ENCODE measurements at places on chromosomes 3 and 15.

DNA sequence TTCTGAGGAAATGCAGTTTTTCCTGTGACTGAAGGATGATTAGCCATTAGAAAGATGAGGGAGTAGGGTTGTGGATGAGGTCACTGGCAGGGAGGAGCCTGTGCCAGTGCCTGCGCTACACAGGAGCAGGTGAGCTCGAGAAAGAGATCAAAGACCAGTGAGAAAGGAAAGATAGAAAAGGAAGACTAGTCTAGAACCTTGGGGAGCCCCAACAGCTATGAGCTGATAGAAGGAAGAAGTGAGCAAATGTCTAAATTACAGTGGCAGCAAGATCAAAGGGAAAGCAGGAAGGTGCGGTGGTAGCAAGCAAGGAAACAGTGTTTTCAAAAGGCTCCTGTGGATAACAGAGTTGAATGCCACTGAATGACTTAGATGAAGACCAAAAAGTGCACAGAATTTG lies 39.6 kb downstream of the LNP1 start:
- DNase-seq: no peak

- DNase-seq: no peak
Measured at GRCh38 chr3:182375916-182376315, 417.4 kb upstream of the ATP11B start.

- DNase-seq: no peak
Measured at GRCh38 chr15:41775651-41776050, 1.4 kb downstream of the MAPKBP1 start.

- no peak for DNase-seq
Measured at GRCh38 chr15:52540374-52541012, 11.8 kb upstream of the MYO5A start.

DNA sequence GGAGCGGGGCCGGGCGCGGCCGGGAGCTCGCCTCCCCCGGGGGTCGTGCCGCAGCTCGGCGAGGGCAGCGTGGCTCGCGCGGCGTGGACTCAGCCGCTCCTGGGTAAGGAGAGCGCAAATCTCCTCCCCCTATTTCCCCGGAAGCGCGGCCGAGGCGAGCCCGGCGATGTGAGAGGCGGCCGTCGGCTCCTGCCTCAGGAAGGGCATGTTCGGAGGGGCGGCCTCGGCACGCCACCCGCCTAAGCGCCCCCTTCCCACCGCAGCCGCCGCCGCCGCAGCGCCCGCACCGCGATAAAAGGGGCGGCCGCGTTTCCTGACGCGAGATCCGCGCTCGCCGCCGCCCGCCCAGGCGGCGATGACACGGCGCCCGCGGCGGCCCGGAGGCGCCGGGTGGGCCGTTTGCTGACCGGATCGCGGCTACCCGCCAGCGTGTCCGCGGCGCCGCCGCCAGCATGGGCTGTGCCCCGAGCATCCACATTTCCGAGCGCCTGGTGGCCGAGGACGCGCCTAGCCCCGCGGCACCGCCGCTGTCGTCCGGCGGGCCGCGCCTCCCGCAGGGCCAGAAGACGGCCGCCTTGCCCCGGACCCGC lies at the start of gene PDE8A:
Gene PDE8A, plus strand, starts transcription at position 146 of the 590 bp plus-strand sequence. Its CDS starts 307 bp downstream, at position 453.
- DNase-seq: no peak

DNA sequence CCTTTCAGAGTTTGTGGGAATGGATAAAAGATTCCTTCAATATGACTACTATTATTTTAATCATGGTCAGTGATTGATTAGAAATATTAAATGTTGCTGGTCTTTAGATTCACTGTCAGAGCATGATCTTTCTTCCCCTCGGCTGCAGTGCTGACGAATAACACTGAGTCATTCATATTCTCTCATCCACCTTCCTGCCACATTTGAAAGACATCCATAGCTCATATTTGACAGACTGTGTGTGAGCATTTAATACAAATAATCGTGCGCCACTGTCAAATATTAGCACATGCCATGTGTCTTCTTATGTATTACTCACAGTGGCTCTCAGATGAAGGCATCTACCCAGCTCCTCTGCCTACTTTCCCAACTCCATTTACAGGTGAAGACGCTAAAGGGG lies 476.5 kb upstream of the TPRG1 start:
- DNase-seq: no peak

- DNase-seq: no peak
Measured at GRCh38 chr15:81012588-81012987, 11.9 kb downstream of the TLNRD1 start.

- DNase-seq: no peak
Measured at GRCh38 chr3:14489641-14490040, 50.5 kb downstream of the GRIP2 start.

- no peak for DNase-seq
Measured at GRCh38 chr15:37079726-37080125, 20.6 kb downstream of the MEIS2 start.

DNA sequence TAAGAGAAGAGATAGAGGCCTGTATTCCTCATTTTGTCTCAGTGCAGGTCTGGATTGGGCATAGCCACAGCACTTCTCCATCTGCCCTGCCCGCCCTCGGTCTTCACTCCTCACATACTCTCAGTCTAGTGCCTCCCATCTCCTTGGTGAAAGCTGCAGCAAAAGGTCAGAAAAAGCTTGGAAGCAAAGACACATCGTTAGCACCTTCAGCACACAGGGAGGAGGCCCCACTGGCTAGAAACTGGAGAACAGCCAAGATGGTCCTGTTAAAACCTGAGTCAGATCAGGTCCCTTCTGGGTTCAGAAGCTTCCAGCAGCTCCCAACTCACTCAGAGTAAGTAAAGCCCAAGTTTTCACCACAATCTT lies 1.6 kb upstream of the KLF15 start:
- DNase-seq: no peak

DNA sequence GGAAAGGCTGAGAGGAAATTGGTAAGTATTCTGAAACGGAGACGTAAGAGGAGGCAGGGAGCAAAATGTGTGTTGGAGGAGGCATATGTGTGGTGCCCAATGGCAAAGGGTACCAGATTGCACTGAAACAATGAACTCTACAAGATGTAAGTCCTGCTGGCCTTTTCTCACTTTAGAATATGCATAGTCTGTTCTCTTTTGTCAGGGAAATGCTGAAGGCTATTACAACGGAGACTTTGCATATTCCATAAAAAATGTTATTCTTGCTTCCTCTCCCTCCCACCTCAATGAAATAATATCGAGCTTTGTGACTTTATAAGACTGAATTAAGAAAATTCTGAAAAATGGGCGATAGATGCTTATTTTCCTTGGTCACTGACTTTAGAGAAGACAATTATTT lies 85.9 kb downstream of the PEX5L start:
- no peak for DNase-seq

- no peak for DNase-seq
Measured at GRCh38 chr15:26631894-26632293, 141.0 kb downstream of the GABRB3 start.

- DNase-seq: no peak
Measured at GRCh38 chr3:62582495-62583172, 209.3 kb upstream of the FEZF2 start.

DNA sequence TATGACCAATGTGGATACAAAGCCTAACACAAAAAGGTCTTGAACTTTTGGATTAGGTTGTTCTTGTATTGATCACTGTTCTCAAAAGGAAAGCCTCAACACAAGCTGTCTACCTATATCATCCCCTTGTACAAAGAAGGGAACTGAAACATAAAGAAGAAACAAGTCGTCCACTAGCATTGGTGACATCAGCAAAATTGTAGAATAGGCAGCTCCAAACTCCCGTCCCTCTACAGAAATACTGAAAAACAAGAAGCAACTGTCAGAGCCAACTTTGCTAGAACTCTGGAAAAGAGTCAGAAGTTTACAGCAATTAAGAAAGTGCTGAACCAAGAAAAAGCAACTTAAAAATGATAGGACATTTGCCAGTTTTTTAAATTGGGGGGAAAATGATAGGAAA lies 7.5 kb upstream of the NR1I2 start:
- DNase-seq: no peak

DNA sequence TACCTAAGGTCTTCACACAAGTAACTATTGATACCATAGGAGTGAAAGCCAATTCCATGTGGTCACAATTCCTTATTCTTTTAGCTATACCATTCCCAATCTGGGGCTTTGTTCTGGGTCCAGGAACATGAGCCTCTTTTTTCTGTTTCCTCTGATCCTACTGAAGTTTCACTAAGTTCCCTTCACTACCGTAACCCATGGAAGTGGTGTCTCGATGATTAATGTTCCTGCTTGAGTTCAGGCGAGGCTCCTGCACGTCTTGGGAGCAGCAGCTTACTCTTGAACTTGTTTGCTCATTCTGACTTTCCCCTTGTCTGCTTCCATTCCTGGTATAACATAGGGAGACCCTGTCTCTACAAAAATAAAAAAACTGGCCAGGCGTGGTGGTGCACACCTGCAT lies 23.6 kb downstream of the ZNF592 start:
- DNase-seq: no peak

- no peak for DNase-seq
Measured at GRCh38 chr3:127693336-127693843, 20.6 kb downstream of the ABTB1 start.

GRCh38 chr3:107985496-107985895 lies 105.3 kb downstream of the CD47 start:
- DNase-seq: no peak

DNA sequence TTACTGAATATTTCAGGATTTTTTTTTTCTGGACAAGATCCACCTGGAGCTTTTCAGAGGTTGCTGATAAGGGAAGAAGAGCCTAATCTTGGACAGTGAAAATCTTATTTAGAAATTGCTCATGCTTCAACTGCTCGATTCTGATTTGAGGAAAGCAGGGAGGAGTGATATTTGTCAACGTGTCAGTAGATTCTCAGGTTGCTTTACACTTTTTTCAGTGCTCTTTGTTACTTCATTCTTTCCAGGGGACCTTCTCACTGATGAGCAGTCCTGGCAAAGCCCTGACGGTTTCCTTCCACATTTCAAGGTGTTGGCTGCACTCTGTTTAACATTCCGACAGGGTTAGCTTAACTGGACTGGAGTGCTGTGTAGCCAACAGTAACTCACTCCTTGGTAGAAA lies 24.1 kb upstream of the RARB start:
- DNase-seq: no peak

- DNase-seq: no peak
Measured at GRCh38 chr3:170815340-170815739, 54.7 kb downstream of the RPL22L1 start.

- DNase-seq: no peak
Measured at GRCh38 chr3:197833930-197834715, 43.1 kb downstream of the LRCH3 start.

DNA sequence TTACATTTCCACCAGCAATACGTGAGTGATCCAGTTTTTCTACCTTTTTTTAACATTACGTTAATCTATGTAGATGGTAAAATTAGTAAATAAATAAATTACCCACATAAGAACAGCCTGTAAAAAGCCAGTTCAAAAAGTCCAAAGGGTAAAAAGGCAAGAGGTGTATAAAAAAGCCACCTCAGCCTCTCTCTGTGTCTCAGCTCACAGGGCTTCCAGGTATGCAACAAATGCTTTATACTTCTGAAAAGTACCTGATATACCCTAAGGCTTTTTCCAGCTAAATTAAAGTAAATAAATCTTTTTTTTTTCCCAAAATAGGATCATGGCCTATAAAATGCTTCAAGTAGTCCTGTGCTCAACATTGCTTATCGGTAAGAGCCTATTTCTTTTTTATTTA lies at the start of gene C3orf85:
Gene C3orf85, plus strand, starts transcription at position 197 of the 400 bp plus-strand sequence. Its CDS starts 129 bp downstream, at position 326.
- no peak for DNase-seq

DNA sequence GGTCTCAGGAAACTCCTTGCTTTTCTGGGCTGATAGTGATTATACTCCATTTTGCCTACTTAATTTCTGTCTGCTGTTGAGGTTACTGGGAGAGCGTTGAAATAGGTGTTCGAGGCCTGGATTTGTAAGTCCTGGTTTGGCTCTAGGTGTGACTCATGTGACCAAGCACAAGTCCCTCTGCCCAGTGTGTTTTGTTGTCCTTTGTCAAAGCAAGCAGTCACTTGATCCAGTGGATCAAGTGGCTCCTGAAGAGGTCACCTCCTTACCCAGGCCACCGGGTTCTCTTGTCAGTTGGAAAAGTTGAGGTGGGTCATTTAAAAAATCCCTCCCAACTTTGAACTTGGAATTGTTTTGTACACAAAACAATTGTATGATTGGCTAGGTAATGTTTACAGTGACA lies 70.0 kb downstream of the LPP start:
- no peak for DNase-seq

DNA sequence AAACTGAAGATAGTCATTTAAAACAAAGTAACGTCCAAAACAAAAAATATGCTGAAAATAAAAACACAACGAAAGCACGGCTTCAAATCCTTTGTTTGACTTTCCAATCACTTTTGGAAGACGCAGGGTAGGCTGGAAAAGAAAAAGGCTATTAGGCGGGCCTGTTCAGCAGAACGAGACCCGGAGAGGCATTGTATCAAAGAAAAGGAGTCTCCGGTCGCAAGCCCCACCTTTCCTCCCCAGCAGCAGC lies 691 bp downstream of the SENP7 start:
- no peak for DNase-seq

DNA sequence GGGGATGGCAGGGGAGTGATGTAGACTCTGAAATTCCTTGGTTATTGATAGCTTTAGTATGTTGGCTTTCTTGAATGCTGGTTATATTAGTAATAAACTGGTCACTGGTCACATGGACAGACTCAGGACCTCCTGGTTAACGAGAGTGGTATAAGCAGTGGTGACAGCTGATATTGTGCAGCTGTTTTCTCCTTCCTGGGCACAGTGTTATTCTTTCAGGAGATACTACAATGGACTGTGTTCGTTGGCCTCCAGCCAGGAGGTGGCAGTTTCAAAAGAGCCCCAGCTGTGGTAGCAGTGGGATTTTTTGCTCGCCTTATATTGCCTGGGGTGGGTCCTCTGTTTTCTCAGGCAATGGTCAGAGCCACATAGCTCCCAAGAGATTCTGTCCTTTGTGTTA lies 181.6 kb upstream of the RBMS3 start:
- DNase-seq: no peak

DNA sequence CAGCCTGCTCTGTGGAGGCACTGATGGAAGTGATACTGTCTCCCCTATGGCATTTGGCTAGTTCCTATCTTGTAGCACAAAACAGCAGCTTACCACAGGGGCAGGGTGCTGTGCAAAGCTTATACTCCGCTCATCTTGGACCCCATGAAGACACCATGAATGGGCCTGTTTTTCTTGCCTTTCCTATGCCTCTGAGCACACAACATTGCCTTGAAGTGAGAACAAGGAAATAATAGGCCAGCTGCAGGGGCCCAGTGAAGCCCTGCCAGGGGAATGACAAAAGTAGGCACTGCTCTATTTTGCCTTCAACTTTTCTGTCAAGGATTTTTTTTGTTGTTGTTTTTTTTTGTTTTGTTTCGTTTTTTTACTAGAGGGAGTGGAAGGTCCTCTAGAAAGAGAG lies 110.3 kb downstream of the PDE8A start:
- DNase-seq: no peak

GRCh38 chr3:125035217-125035616 lies 20.6 kb downstream of the HEG1 start:
- DNase-seq: no peak

DNA sequence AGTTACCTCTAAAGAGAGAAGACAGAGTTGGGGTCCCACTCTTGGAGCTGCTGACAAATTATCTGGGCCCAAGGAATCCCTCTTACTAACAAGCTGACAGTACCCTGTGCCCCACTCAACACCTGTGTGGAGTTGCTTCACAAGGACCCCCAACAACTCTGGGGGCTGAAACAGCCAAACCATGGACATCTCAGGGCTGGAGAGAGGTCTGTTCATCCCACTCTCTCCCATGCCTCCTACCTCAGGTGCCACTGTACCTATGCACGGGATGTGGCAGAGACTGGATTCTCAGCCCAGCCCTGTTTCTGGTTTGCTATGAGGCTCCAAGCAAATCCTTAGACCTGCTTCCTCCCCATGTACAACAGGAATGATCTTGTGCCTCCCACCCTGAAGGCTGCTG lies 101.7 kb downstream of the ETFA start:
- no peak for DNase-seq

GRCh38 chr3:142602619-142603385 lies 6.6 kb downstream of the PLS1 start:
- DNase-seq: no peak
